ENCODE measurements at places on chromosomes 12 and 14.

GRCh38 chr12:5873281-5873919, 71.7 kb downstream of the ANO2 start:
- no peak for DNase-seq

GRCh38 chr14:90438841-90439240, 42.0 kb downstream of the CALM1 start:
- no peak for DNase-seq

DNA sequence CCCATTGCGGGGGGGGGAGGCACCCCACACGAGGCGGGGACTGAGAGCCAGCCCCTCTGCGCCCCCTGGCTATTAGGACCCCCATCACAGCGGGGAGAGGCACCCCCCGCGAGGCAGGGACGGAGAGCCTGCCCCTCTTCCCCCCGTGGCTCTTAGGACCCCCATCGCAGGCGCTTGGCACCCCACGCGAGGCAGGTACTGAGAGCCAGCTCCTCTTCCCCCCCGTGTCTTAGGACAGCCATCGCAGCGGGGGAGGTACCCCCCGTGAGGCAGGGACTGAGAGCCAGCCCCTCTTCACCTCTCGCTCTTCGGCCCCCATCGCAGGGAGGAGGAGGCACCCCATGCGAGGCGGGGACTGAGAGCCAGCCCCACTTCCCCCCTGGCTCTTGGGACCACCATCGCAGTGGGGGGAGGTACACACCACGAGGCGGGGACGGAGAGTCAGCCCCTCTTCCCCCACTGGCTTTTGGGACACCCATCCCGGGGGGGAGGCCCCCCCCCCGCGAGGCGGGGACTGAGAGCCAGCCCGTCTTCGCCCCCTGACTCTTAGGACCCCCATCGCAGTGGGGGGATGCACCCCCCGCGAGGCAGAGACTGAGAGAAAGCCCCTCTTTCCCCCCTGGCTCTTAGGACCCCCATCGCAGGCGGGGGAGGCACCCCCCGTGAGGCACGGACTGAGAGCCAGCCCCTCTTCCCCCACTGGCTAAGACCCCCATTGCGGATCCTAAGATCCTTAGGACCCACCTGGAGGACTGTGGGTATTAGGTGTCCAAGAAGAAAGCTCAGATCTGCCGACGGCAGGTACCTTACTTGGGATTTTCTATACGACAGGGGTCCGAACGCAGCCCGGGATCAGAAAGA, 198.6 kb upstream of the PZP start:
- no peak for DNase-seq

GRCh38 chr14:49306152-49306751, 279.9 kb downstream of the RPS29 start:
- DNase-seq, result no peak

DNA sequence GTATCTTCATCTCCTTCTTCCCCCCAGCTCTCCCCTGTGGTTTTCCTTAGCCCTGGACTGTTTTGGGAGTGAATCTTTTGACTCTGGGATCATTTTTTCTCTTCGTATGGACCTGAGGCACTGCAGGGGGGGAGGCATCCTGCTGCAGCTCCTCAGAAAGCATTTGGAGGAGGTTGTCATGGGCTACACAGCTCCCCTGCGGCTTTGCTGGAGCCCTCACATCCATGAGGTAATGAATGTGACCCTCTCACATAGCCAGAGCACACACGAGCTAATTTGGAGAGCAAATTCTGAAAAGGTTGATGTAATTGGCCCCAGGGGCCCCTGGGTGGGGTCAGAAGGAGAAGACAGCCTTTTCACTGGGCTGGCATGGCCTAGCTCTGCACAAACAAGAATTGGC, 110.9 kb downstream of the PAH start:
- DNase-seq, result no peak

- DNase-seq, result no peak
Observed at GRCh38 chr14:105089746-105090492, 24.7 kb upstream of the GPR132 start.

DNA sequence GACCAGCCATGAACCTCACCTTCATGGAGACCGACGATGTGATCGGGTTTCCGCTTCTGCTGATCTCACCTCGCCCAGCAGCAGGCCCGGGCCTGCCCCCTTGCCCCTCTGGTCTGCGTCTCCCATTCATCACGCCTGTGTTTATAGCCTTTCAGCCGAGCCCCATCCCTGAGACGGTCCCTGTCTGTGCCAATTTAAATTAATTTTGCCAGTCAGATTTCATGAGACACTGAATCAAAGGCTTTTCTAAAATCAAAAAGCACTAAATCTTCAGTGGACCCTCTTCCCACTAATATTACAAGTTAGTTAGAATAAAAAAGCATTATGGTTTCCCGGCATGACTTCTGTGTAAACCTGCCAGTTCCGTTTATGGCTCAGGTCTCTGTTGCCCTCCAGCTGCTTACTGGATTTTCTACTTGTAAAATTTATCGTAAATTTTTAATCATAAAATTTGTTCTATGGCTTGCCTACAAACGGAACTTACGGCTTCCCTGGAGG, 155.9 kb downstream of the ESRRB start:
- no peak for DNase-seq

GRCh38 chr14:73026243-73026844, 562 bp downstream of the ZFYVE1 start:
- no peak for DNase-seq

GRCh38 chr12:84793558-84794367, 118.8 kb downstream of the SLC6A15 start:
- DNase-seq, result no peak

DNA sequence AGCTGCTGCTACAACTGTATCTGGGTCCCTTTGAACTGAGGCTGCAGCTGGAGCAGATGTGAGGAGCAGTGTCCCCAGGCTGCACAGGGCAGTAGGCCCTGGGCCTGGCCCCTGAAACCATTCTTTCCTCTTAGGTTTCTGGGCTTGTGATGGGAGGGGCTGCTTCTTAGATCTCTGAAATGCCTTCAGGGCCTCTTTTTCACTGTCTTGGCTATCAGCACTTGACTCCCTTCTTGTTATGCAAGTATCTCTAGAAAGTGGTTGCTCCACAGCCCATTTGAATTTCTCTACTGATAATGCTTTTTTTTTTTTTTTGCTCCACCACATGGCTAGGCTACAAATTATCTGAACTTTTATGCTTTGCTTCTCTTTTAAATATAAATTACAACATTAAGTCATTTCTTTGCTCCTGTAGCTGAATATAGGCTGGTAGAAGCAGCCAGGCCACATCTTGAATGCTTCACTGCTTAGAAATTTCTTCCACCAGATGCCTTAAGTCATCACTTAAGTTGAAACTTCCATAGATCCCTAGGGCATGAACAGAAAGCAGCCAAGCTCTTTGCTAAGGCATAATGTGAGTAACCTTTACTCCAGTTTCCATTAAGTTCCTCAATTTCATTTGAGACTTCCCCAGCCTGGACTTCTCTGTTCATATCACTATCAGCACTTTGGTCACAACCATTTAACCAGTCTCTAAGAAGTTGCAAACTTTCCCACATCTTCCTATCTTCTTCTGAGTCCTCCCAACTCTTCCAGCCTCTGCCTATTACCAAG, 41.1 kb downstream of the ACSM4 start:
- DNase-seq, result no peak

- DNase-seq, result no peak
Observed at GRCh38 chr12:126474703-126475102, 1409.5 kb downstream of the AACS start.

DNA sequence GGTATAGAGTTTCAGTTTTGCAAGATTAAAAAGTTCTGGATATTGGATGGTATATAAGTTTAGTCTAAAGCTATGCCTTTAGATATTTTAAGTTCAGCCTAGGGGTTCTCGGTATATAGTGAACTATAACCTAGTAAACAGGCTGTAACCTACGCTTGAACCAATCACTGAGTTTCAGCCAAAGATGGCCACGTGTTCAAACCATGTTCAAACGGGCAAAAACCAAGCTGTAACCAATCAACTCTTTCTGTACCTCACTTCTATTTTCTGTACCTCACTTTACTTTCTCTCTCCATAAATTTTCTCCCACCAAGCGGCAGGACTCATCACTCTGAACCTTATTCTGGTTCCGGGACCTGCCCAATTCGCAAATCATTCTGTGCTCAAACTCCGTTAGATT, 1.4 kb downstream of the TMBIM4 start:
- DNase-seq, result no peak
